ENCODE measurements at places on chromosomes 5 and 9.

GRCh38 chr5:134148986-134149539, 27.7 kb downstream of the SKP1 start:
- no peak for DNase-seq

DNA sequence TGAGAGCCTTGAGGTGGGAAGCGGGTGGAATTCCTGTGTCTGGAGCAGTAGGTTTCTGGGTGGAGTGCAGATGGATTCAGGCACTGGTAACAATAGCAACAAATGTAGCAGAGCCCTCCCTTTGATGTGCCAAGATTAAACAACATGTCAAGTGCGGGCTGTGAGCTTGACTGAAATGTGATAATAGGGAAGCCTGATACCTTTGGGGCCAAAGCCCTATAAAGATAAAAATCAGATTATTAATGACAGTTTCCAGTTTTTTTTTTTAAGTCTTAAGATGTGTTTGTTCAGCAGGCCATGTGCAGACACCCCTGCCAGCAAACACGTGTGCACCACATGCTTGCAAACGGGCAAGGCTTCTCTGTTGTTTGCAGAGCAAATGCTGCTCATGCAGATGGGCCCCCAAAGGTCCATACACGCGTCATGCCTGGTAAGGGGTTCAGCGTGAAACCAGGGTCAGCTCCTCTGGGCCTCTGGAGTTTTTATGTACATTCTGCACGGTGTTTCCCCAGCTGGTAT, 193.2 kb downstream of the GADD45G start:
- no peak for DNase-seq

DNA sequence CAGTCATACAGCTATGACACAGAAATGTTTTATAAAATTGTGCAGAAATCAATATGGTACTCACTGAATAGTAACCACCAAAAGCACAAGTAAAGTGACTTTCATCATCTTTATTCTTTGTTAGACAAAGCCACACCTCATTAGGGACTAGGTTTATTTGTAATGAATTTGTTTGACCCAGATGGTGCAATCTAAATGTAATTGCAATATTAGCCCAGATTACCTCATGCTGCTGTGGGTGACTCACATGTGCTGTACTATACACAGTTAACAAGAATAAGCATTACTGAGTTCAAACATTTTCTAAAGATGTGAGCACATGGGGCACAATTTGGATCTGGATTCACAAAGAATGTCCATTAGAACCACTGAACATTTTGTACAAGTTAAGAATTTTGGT, 759.3 kb upstream of the TYRP1 start:
- DNase-seq = no peak

DNA sequence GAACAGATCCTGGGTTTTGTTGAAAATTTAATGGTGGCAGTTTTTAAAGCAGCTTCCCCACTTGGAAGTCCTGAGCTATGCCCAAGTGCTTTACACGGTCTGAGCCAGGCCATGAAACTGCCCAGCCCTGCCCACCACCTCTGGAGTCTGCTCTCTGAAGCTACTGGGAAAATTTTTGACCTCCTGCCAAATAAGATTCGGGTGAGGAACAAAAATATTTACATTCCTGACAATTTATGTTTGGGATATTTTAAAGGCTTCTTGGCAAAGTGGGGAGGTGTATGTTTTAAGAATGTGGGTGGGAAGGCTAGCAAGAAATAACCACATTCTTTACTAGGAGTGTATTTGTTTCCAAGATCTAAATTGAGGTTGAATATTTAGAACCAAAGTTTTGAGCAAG, 50.0 kb downstream of the HACD4 start:
- no peak for DNase-seq

- no peak for DNase-seq
Observed at GRCh38 chr5:3596857-3597166, 1.2 kb downstream of the IRX1 start.

- DNase-seq = no peak
Observed at GRCh38 chr5:22693121-22693520, 160.0 kb downstream of the CDH12 start.

DNA sequence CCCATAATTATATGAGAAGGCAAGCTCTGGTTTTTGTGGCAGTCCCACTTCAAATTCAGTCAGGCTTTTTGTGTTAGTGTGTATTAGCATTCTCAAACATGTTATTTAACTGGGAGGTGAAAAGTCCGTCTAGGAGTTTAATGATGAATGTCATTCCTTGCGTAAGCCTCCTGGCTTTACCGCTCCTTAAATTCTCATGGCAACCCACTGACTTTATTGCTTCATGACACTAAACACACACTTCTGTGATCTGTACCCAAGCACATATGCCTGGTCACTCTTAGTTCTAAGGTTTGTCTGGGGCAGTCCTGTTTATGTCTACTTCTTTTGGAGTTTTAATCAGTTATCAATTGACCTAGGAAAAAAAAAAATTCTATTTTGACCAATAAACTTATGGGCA, 677.9 kb upstream of the DMAC1 start:
- DNase-seq = no peak

DNA sequence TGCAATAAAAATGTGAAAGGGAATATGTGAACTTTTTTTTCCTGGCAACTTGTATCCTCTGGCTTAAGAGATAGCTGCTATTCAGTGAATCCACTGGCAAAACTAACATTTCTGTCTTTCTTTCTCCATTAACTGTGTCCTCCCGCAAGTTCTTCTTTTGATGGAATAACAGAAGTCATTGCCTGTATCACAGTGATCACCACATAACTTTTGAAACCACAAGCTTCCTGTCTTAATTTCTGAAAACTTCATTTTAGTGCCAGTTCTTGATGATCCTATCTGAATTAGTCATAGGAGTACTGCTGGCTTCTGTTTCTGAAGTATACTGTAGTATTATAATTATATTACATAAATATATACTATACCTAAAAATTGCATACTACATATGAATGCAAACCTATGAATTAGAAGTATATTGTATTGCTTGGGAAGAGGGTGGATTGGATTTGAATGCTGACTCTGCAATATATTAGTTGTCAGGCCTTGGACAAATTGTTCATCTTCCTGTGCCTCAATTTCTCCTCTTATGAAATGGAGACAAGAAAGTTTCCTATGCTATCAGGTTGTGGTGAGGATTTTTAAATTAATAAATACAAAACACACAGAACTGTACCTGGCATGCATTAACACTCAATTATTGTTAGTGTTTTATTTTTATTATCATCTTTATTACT, 441.6 kb downstream of the CETN3 start:
- no peak for DNase-seq

DNA sequence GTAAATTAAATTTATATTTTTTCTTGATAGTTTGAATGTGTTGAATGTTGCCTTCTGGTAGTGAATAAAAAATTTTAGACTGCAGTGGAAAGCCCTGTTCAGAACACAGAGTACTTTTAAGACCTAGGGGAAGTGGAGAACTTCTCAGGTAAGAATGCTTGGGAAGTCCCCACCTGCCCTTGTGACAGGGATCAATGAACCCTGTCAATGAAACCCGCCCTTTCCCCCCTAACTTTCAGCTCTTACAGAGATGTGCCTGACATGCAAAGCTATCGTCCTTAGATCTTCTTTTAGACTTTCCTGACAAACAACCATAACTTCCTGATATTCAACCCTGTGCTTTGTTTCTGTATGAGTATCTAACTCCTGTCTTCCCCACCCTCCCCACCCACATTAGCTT, 562.7 kb downstream of the TLE4 start:
- DNase-seq = no peak

DNA sequence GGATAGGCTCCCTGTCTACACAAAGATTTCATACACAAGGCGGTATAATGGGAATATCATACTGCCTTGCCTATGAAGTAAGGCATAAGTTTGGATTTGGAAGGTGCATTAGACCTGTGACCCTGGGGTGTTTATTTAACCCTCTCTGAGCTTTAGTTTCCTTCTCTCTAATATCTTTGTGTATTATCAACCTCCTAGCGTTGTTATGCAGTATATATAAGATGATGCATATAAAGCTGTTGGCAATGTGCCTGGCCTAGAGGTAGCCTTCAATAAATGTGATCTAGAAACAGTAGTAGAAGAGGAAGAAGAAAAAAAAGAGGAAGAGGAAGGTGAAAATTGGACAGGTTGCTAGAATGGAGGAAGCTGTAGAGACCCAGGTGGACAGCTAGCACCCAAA, 311.6 kb upstream of the CLINT1 start:
- DNase-seq = no peak

DNA sequence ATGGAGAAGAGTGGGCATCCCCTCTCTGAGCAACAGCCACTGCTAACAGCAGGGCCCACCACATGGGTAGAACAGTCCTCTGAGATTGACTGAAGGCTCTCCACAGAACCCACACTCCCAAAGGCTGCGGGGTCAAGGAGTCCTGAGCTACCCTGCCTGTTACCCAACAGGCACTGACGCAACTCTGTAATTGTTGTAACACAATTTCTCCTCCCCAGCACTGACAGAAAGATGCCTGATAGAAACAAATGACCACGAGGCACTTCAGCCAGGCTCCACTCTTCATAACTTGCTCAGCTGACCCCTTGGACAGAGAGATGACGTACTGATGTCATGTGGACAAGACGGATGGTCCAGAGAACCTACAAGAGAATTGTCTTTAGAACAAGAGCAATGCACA, 220.7 kb downstream of the SPOCK1 start:
- no peak for DNase-seq

DNA sequence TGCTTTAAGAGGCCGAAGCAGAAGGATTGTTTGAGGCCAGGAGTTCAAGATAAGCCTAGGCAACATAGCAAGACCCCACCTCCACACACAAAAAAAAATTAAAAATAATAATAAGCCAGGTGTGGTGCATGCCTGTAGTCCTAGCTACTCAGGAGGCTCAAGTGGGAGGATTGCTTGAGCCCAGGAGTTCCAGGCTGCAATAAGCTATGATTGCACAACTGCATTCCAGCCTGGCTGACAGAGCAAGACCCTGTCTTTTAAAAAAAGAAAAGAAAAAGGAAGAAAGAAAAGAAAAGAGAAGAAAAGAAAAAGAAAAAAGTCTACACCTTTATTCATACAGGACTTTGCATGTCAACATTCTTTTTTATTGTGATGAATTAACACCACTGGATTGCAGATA, 2125.8 kb downstream of the MAT2B start:
- DNase-seq = no peak

DNA sequence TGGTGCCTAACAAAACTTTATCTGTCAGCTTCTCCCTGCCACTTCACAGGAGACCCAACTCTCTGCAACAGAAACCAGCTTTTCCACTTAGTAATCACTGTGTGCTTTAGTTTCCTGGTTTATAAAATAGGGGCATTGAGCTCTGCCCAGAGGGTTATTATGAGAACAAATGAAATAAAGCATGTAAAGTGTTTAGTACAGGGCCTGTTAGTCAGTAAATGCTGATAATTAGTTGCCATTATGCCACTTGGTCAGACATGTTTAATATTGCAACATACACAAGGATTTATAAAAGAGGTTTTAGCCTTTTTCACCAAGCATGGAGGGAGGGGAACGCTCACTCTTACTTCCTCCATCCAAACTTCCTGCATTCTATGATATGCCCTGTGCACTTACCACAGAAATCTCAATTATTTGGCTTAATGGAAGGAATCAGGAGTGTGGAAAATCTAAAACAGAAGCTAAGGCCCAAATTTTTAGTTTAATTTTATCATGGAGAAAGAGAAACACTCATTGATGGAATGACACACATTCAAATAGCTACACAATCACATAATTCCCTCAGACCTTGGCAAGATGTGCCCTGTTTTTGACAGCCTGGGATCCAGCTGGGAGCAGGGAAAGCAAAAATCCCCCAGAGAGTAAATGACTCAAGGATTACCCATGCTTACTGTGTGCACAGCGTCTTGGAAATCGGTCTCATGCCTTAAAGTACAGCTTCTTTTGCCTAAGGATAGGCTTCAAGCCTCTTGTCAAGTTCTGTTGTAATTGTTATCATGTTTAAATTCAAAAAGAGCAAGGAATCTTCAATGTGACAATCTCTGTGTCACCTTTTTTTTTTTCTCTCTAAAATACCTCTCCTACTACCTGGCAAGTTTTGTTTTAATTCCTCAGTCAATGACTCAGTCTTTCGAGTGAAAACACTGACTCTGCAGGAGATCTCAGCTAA, 34.0 kb downstream of the ZNF474 start:
- no peak for DNase-seq

DNA sequence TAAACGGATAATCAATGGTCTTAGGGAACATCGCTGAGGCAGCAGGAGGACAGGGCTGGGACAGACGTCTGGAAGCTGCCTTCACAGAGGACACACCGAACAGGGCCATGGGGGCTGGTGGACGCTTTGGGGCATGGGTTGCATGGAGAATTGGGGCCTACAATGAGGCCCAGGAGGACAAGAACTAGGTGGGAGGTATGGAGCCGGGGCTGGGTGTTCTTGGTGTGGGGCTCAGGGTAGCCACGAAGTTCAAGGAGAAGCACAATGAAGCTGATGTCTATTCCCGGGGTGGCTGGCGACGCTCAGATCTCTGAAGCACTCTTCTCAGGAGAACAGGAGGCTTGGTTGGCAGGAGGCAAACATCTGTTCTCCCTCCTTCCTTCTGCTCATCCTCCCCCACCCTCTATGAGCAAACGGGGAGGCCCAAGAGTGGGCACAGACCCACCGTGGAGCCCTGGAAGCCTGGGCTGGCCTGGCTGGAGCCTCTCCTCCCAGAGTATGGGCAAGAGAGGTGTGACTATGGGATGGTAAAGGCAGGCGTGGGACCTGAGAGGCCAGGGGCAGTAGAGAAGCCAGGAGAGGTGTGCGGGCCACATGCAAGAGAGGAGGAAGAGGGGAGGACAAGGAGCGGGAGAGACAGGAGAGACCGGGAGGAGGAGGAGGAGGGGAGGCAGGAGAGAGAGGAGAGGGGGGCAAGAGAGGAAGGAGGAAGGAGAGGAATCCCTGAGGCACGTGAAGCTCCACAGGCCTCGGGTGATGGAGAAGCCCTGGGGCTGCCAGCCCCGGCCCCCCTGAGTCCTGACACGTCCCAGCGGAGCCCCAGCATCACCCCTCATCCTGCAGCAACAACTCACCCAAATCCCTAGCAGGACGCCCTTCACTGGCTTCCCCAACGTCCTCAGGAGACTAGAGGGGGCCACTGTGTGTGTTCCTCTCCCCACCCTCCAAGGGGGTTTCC, 159.1 kb downstream of the OLFM1 start:
- no peak for DNase-seq

GRCh38 chr5:56802205-56802604, 13.1 kb upstream of the MAP3K1 start:
- no peak for DNase-seq

DNA sequence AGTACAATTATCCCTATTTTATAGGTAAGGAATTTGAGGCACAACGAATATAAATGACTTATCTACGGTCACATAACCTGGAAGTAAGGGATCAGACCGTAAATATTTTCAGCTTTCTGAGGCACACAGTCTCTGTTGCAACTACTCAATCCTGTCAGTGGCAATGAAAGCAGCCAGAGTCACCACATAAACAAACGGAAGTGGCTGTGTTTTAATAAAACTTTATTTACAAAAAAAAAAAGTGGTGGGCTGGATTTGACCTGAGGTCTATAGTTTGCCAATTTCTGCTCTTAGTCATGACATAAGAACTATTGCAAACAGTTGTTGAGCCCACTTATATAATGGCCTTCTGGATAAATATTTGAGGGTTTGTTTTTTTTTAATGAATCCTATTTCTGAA, 29.6 kb downstream of the ZNF366 start:
- DNase-seq = no peak

All from kidney capillary endothelial cell (primary cell).